Activated naive CD8-positive, alpha-beta T cell treated with anti-CD3 and anti-CD28 coated beads, Interleukin-2, amount 10 ng/mL, durations not matched to agents 7 days and 5 days (primary cell): ENCODE measurements at places on chromosomes 6 and 20.
A peak's percentile ranks its signal among the peaks of the same experiment; 100 is the strongest.

DNA sequence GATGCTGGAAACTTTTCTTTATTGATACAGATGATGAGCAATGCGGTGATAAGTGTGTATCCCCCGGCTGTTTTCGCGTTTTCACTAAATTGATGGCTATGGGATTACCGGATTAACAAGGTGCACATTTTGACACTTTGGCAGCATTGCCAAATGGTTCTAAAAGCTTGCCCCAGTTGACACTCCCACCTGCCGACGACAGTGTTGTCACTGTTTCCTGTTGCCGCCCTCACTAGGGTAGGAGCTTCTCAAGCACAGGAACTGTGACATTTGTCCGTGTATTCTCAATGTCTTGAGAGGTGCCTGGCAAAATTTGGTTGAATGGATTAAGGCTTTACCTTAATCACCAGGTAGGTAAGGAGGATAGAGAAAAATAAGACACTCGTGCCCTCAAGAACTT is 9.8 kb upstream of the MAPK13 start:
- peak; percentile 70 for DNase-seq

DNA sequence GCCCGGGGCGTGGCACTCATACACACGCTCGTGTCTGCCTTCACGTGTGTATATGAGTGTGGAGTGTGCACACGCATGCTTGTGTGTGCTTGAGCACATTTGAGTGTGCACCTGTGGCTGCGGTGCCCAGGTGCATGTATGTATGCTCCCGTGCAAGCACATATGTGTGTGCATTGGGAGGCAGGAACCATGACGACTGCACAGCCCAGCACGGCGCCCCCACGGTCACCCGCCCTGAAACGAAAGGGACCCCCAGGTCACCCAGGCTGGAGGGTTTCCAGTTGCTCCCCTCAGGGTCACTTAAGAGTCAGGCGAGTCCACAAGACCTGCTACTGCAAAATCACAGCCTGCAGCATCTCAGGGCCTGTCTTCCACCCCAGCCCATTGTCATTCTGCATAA is 94.7 kb downstream of the YTHDF1 start:
- peak; percentile 21 for DNase-seq

- DNase-seq = peak; percentile 86
Measured at GRCh38 chr20:57390604-57391438, at the start of gene RBM38. RBM38 (plus strand) TSS chr20:57391396; CDS start chr20:57391582, 186 bp downstream.

DNA sequence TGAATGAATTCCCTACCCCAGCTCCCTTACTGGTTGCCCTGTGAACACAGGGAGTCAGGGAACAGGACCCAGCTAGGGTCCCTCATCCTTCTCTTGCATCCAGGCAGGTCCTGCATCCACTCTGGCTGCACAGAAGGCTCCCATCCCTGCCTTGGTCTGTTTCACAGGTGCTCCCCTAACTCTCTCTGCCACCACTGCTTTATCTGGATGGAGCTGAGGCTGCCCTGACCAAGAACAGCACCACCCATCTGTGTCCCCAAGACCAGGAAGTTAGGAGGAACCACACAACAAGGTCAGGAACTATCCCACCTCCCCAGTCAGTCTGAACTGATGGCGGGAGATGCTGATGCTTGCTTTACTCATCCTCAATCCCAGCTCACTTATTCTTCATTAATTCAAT is 16.2 kb upstream of the HLA-G start:
- no peak for DNase-seq

DNA sequence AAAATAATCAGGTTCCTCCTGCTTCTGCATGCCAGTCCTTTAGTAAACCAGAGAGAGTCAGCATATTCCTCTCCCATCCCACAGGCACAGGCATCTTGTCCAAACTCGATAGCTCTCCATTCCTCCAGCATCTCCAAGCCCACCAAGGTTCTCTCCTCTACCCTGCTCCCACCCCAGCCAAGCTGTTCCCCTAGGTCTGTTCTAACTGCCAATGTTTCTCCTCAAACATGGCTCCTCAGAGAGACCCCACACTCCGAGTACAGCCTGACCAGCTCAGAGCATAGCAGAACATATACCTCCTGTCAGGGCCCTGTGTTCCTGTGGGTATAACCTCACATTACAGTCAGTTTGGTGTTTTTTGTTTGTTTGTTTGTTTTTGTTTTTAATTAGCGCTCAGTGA is 177.8 kb downstream of the VEGFA start:
- DNase-seq = no peak

DNA sequence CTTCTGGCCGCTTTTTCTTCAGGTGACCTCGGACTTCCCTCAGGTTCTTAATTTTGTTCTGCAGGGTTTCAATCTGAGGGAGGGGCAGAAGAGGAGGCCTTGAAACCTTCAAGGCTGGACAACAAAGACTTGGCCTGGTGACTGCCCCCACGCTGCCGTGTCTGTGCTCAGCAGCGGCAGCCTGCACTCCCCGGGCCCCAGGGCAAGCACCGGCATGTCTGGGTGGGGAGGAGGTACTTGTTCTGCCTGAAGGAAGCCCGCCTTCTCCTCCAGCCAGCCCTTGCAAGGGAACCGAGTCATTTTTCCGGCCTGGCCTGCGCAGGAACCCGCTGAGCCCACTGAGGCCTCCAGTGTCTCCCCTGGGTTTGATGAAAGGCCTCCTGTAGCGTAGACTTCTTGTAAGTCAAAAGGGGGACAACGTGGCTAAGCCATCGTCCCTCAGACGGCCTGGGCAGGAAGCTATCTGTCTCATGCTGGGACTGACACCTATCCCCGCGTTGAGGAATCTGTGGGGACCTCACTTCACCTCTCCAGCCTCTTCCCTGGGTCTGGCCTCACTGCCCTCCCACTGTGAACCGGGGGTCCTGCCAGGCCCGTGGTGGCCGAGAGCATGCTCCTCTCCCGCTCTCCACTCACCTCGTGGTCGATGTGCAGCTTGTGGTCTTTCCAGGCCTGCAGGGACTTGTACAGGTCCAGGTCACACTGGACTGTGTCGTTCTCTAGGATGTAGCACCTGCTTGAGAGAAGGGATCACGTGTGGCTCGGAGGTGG is 119.9 kb downstream of the SULF2 start:
- DNase-seq = no peak

- no peak for DNase-seq
Measured at GRCh38 chr20:32628960-32629530, 43.9 kb upstream of the NOL4L start.

DNA sequence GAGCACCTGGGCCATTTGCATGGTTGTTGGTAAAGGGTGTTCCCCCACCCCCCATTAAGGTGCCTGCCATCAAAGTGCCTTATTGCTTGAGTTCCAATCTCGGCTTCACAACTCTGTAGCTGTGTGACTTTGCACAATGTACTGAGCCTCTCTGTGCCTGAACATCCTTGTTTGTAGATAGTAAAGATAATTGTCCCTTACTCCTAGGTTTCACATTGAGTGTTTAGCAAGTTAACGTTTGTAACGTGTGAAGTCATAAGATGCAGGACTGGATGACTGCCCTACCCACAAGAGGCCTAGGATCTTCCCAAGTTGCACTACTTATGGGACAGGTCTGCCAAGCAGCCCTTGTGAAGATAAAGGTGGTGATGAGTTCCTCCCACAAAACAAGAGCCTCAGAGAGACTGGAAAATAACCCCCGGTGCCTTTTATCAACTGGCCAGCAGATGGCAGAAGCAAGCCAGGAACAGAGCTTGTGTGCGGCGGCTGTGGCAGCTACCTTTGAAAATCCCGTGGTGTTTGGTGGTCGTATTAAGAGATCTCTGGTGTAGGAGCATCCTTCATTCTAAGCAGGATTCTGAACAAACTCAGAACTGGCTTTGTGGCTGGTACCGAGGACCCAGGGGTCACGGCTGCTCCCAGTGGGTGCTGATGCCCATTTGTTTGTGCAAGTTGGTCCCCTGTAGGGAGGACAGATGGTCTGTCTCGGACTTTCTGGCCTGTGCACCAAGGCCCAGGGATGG is 99.1 kb downstream of the CDH26 start:
- DNase-seq = peak; percentile 72

DNA sequence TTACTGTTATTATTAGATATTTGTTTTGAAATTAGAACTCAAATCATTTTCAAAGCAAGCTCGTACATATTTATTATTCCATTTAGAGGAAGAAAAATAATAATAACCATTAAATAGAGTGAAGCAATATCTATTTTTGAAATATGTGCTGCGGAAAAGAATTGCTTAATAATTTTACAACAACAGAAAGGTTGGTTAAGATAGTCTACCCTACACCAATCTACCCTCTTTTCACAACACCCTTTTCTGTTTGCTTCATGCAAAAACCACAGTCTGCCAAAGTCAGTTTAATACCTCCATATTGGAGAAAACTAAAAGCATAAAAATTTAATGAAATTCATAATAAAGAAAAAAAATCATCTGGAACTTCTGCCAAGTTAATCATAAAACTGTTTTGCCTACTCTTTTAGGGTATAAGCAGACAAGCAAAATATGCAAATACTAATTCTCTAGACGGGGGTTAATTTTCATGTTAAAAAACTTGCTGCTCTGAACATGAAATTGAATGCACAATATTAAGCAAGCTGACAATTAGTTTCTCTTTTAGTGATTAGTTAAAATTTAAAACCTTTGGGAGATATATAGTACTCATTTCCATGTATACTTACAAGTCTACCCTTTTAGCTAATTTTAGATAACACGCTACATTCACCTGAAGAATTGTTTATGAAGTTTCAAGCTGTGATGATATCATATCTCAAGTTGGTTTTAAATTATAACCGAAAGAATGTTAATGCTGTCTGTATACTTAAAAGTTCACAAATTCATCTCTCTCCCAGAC is 100.2 kb downstream of the AHI1 start:
- no peak for DNase-seq

GRCh38 chr20:49519777-49520359 is 37.4 kb upstream of the KCNB1 start:
- no peak for DNase-seq

DNA sequence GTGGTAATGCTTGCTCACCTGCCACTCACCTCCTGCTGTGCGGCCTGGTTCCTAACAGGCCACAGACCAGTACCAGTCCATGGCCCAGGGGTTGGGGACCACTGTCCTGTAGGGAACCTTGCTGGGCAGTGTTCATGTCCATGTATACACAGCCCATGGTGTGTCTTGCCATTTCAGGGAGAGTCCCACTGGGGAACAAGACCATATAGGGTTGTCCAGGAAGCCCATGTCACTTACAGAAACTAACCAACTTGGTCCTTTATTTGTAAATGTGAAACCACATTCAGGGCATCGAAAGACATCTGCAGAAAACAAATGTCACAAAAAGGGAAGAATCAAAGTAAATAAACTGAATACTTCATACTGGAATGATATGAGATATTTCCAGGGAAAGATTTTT is 179.1 kb downstream of the NFATC2 start:
- no peak for DNase-seq

DNA sequence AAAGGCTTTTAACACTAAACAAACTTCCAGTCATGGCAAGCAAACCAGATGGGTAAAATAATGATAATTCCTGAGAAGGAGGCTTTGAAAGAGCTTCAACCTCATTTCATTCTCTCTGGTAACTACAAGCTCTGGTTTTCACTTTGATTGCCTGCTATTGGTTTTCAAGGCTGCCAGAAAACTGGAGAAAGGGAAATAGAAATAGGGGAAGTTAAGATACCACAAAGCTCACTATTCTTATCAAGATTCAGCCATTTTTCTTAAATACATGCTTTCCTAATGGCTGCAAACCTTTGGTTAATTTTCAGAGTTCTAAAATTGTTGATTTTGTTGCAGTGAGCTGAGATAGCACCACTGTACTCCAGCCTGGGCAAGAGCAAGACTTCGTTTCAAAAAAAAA is 42.5 kb upstream of the NELFCD start:
- DNase-seq = no peak

- DNase-seq = no peak
Measured at GRCh38 chr6:52925042-52925441, 15.5 kb upstream of the GSTA3 start.

DNA sequence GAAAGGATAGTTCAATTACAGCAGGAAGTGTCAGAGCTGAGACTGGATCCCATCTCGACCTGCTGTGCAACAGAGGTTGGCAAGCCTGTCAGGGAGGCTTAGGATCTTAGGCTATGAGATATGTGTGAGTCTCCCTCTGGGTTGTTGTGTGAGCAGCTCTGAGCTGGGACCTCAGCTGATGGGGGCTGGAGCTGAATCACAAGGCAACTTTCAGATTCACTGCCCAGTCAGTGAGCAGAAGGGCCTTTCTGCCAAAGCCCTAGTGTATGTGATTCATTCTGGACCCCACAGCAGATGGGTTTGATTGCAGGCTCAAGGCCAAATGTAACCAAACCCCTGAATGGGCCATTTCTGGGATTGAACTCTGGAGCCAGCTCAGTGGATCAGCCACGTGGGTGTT is 4.5 kb downstream of the PI3 start:
- DNase-seq = no peak

DNA sequence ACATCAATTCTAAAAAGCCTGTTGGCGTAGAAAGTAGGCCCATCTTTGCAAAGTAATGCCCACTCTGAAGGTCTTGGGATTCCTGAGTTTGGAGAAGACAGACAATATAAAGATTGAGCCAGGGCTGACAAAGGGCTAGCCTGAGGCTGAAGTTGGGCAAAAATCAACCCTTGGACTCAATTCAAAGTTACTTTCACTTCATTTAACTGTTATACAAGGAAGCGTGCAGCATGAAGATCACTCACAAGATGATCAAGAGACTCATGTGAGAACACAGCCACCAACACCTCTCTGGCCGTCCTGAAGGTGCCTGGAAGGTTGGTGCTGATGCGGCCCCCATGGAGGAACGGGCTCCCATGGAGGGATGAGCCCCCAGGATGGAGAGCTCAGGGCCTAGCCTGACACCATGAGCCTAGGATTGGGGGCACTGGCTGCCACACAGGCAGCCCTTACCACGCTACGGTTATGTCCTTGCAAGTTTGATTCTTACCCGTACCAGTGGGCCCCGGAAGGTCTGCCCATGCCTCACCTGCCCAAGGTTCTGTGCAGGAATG is 26.6 kb downstream of the FOXC1 start:
- DNase-seq = no peak

- no peak for DNase-seq
Measured at GRCh38 chr6:38269461-38270172, 370.1 kb downstream of the BTBD9 start.

- DNase-seq = no peak
Measured at GRCh38 chr20:50887576-50887975, 43.7 kb downstream of the ADNP start.

DNA sequence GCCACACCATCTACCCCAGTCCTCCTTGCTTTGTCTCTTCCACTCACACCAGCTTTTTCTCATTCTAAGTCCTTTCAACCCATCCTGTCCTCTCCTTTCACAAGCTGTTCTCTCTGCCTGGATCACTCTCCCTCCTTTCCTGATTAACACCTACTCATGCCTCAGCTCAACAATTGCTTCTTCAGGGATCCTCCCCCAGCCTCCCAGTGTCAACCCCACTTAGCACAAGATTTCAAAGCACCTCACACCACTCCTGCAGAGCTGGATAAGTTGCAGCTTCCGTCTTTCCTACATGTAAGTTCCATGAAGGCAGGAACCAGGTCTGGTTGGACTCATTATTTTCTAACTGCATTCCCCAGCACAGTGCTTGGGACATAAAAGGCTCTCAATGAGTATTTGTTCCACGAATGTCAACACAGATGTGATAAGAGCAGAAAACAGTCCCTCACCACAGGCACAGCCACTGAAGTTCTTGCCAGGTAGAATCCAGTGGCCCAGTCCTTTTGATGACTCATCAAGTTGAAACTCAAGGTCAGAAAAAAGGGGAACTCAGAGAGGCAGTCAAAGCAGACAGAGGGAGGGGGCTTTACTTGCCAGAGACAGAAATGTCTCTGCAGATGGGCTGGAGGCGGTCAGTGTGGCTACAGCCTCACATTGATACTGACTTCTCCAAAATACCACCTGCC is 193.4 kb upstream of the PRDM1 start:
- no peak for DNase-seq

- no peak for DNase-seq
Measured at GRCh38 chr20:46371656-46372055, 34.8 kb downstream of the ELMO2 start.
